H4 (cell line): ENCODE measurements at places on chromosomes 11 and 22.
A peak's percentile ranks its signal among the peaks of the same experiment; 100 is the strongest.

- peak; percentile 62 for DNase-seq
Observed at GRCh38 chr11:14894657-14895598, 2.9 kb upstream of the CYP2R1 start.

GRCh38 chr11:129946256-129946655 is 50.9 kb upstream of the NFRKB start:
- peak; percentile 23 for DNase-seq

DNA sequence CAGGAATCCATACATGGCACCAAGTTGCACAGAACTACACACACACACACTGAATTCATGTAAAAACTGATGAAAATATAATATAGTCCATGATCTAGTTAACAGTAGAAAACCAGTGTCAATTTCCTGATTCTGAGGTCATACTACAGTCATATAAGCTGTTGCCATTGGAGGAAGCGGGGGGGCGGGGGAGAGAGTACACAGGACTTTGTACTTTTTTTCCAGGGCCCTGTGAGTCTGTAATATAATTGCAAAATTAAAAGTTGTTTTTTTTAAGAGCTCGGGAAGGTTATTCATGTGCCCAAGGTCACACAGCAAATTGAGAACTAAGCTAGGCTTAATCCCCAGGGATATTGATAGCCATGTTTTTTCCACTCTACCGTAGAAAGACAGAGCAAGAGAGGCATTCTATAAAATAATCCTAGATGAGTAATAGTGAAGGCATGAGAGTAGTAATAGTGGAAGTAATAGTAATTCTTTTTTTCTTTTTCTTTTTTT is 312.3 kb downstream of the MN1 start:
- DNase-seq = no peak

- DNase-seq = no peak
Observed at GRCh38 chr11:70862093-70862492, 390.3 kb downstream of the SHANK2 start.

- DNase-seq = no peak
Observed at GRCh38 chr11:61042961-61043540, 59.2 kb upstream of the CD5 start.

GRCh38 chr11:60251485-60252212 is 8.7 kb upstream of the MS4A4E start:
- DNase-seq = no peak

DNA sequence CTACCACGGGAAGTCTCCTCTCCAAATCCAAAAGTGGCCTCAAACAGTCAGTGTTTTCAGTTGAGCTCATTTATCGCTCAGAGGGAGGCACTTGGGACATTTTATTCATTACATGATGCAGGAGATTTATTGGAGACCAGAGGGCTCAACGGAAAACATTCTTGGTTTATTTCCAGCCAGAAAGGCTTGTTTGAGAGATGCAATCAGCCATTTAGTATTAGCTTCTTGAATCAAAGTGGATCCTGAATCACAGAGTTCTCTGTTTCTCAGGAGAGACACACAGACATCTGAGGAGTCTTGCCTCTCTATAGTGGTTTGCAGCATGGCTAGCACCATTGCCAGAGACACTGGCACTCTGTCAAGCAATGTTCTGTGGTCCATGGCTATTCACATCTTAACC is 31.5 kb downstream of the CD44 start:
- no peak for DNase-seq

DNA sequence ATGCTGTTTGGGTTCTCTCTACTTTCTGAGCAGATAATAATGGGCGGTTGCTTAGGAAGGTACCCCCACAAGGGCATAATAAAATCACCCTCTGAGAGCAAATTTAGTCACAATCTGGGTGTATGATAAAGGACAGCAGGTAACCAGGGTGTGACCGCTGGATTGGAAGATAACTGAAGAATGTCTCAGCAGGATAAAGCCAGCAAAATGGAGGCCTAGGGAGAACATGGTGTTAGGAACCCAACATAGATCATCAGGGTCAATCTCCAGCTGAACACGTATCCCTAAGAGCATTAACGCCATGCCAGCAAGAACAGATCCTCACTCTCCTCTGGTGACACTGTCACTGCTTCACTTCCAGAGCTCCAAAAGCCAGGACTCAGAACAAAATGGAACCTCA is 64.5 kb upstream of the SCUBE2 start:
- no peak for DNase-seq

DNA sequence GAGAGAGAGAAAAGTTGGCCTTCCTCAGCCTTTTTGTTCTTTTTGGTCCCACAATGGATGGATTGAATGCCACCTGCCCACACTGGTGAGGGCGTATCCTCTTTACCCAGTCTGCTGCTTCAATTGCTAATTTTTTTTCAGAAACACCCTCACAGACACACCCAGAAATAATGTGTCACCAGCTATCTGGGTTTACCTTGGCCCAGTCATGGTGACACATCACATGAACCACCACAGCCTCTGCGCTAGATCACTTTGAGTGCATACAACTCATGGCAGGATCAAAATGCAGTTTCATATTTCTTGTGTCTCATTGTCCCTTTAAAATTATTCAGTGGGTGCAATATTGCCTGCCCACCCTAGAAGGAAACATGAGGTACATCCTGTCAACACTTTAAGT is 63.3 kb downstream of the ADAMTS15 start:
- DNase-seq = no peak
